ENCODE measurements at places on chromosomes 2 and 18.

DNA sequence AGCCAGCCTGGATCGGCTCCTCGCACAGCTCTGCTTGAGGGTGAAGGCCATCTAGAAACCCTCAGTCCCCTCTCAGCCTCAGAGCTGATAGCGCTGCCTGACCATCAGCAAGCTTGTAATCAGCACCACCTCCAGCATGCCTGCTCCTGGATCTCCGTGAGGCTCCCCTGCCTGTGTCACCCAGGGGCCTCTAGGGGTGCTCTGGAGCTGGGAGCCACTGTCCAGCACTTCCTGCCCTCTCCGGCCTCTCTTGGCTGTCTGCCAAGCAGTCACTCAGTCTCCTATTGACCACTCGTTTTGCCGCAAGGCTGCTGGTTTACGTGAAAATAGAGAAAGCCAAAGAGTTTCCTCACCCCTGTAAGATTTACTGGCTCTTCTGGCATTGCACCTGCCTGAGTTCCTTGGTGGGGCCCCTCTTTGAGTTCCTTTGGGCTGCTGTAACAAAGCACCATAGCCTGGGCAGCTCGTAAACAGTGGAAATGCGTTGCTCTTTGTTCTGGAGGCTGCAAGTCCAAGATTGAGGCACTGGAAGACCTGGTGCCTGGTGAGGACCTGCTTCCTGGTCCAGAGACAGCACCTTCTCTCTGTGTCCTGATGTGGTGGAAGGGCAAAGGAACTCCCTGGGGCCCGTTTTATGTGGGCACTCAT, 17.9 kb downstream of the CAPN10 start:
- peak; percentile 12 for DNase-seq

- DNase-seq: no peak
Observed at GRCh38 chr2:206415618-206416243, 27.6 kb upstream of the ADAM23 start.

- DNase-seq: no peak
Observed at GRCh38 chr2:45637440-45637839, 14.0 kb upstream of the PRKCE start.

GRCh38 chr2:132980304-132980703, 310.3 kb upstream of the LYPD1 start:
- no peak for DNase-seq

DNA sequence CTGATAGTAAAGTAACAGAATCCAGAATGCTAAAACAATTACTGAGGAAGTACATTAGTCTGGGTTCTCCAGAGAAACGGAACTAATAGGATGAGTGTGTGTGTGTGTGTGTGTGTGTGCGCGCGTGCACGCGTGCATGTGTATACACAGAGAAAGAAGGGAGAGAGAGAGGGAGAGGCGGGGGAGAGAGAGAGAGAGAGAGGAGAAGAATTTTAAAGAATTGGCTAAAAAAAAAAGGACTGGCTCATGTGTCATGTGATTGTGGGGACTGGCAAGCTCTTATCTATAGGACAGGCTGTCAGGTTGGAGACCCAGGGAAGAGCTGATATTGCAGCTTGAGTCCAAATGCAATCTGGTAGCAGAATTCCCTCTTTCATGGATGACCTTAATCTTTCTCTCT, 976.2 kb upstream of the CDH2 start:
- DNase-seq: no peak

DNA sequence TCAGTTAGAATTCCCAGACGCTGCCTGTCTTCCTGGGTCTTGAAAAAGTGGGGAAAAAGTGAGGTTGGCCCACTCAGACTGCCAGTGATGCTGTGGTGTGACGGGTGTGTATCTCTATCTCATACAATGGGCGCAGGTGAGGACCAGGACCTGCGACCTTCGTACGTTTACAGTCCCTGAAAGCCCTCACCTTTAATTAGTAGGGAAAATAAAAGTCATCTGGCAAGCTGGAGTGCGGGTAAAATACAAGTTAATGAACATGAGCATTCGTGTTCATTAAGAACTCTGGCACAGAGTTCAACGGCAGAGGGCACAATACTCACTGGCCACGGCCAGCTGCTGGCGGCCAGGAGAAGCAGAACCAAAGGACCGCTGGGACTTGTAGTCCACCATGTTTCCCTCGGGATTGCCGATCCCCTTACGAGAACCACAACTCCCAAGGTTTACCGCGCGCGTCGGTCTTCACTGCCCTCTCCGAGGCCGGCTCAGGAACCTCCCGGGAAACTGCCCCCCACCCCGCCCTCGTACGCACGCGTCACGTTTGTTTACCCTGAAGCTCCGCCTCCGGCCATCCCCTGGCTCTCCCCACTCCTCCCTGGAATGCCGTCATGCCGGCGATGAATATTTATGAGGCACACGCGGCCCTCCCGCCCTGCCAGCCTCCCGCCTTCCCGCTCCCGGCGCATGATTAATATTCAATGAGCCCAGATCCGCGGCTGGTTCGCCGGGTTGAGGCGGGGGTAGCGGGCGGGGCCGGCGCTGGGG, 488 bp upstream of the PHLPP1 start:
- peak; percentile 100 for DNase-seq

DNA sequence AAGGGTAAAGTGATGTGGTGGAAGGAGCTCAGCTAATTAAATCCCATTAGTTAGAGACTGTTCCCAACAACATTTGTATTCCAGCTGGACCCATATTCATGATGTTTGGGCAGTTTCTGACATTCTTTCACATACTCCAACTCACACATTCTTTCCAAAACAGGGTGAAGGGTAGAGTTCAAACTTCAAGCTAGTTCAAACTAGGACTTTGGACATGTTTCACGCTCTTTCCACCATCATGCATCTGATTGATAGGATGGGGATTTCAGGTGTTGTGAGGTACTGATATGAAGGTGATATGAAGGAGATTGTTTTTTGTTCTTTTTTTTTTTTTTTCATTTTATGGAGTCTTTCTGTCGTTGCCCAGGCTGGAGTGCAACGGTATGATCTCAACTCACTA, 197.1 kb upstream of the LHCGR start:
- no peak for DNase-seq

DNA sequence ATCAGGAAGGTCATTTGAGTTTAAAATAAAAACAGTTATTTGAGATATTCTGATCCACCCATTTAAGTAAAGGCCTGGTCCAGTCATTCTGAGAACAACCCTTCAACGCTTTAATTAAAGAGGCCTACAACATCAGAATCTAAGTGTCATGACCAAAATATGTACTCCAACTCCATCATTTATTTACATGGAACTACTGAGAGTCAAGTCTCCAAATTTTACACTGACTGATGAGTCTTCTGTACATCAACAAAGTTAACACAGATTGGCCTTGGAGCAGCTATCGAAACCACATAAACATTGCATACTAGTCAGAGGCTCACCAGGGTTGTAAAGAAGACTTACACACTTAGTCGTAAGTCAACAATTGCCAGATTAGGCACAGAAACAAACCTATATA, 37.1 kb downstream of the PIEZO2 start:
- no peak for DNase-seq

DNA sequence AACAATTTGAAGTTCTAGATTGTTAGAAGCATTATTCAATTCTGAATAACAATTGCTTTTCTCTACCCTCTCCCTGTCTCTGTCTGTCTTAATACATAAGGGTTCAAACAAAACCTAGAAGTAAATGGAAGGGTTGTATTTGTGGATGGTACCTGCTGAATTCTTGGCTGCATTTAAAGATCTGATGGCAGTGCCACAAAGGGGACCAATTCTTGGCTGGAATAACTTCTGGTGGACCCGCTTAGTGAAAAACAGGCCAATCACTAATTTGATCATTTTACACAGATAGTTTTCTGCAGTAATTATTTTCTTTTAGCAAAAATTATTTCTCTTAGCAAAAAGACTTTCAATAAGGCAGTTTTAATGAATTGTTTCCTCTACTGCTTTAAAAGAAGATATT, 353.5 kb downstream of the MYCN start:
- no peak for DNase-seq

GRCh38 chr2:162075689-162076132, 1.7 kb upstream of the DPP4 start:
- DNase-seq: no peak

DNA sequence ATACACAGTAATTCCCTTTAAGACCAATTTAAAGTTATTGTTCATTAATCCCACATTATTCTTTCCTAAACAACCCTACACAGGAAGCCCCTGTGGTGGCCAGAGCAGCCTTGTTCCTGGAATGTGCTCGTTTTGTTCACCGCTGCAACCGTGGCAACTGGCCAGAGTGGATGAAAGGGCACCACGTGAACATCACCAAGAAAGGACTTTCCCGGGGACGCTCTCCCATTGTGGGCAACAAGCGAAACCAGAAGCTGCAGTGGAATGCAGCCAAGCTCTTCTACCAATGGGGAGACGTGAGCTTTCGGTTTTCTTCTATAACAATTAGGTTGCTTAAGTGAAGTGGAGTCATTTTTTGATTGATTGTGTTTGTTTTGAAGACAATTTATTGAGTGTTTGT, 101.0 kb downstream of the UNC80 start:
- DNase-seq: no peak

DNA sequence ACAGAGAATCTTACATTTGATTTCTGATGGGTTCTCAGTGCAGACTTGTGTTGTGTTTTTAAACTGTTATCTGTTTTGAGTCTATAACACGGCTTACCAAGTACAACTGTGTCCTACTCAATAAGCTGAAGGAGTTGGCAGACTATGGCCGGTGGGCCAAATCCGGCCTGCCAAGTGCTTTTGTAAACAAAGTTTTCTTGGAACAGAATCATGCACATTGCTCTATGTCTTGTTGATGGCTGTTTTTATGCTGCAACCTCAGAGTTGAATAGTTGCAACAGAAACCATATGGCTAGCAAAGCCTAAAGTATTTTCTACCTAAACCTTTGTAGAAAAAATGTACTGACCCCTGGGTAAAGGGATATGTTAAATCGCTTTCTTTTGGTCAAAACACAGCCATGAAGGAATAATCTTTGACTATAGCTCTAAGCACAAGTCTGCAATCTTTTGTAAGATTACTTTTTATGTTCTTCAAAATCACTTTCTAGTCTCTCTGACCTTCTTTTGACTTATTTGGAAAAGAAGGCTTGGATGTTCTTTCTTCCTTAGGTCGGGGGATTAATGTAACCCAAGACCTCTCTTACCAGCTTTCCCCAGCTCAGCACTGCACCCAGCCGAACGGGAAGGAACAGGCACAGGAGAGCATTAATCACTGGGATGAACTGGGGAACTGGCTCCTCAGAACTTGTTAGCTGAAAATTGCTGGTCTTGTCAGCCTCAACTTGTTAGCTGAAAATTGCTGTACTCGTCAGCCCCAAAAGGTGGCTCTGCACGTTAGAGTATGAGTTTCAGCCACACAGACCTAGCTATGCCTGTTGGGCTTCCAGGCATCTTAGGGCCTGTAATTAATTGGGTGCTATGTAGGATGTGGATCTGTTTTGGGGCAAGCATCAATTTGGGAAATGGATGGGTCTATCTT, 75.4 kb downstream of the CD8B2 start:
- no peak for DNase-seq

DNA sequence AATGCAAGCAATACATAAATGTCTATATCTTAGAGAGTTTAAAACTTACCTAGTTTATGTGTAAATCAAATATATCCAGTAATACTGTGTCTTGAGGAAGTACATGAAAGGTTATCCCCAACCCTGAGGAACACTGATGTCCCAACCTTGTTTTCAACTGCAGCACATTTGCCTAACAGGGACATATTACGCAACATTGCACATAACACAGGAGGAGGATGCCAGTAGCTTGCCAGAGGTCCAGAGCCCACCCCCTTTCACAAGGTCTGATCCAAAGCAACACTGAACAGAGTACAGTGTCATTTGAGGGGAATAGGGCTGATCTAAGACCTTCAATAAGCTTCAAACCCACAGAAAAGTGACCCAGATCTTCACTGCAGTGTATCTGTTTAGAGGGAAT, 678.5 kb downstream of the ARHGAP15 start:
- DNase-seq: no peak

DNA sequence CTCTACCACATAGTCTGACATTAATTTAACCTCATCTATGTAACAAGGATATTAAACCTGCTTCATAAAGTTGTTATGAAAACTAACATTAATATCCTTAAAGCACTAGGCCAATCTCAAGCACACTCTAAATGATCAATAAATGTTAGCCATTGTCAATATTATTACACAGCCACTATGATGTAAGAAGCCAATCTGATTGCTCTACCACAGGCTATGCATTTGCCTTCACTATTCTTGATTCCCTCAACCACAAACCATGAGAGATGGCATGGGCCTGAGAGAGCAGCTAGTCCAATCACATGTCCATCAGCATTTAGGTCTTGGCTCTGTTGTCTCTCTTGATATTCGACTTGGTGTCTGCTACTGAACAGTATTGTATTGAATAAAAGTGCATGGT, 4.2 kb downstream of the SLC25A12 start:
- no peak for DNase-seq

DNA sequence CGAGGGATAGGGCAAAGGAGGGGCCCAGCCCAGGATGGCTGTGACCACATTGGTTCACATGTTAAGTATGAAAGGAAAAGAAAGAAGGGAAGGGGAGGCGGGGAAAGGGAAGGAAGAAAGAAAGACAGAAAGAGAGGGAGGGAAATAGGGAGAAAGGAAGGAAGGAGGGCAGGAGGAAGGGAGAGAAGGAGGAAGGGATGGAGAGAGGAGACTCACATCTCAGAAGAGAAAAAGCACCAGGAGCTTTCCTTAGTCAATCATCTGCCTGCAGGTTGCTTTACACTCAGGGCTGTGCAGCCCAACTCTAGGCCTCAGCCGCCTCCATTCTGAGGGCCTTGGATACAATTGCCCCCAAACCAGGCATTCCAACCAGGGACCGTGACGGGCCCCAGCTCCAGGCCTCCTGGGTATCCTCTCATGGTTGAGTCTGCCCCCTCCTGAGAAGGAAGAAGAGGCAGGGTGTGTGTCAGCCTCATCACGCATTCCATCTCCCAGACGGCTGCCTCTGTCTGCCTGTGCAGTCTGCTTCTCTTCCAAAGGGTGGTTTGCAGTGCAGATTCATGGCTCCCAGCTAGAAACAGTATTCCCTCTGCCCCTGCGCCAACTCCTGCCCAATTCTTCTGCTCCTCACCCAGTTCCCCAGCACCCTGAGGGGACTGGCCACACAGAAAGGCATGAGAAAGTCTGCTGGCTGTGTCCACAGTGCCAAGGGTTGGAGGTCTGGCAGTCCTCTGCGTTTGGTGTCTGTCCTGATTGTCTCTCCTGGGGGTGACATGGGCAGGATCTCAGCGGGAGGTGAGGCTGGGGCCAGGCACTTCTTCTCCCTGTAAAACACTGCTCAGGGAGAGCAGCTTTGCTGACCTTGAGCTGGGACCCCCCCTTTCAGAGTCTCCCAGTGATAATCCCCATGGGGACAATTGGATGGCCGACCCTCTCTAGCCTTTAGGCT, 163.3 kb downstream of the SMAD7 start:
- DNase-seq: no peak

GRCh38 chr2:60540074-60540473, 13.4 kb downstream of the BCL11A start:
- no peak for DNase-seq

- DNase-seq: no peak
Observed at GRCh38 chr2:9342659-9343058, 80.7 kb downstream of the ITGB1BP1 start.
